ENCODE measurements at places on chromosomes 5 and 9.

DNA sequence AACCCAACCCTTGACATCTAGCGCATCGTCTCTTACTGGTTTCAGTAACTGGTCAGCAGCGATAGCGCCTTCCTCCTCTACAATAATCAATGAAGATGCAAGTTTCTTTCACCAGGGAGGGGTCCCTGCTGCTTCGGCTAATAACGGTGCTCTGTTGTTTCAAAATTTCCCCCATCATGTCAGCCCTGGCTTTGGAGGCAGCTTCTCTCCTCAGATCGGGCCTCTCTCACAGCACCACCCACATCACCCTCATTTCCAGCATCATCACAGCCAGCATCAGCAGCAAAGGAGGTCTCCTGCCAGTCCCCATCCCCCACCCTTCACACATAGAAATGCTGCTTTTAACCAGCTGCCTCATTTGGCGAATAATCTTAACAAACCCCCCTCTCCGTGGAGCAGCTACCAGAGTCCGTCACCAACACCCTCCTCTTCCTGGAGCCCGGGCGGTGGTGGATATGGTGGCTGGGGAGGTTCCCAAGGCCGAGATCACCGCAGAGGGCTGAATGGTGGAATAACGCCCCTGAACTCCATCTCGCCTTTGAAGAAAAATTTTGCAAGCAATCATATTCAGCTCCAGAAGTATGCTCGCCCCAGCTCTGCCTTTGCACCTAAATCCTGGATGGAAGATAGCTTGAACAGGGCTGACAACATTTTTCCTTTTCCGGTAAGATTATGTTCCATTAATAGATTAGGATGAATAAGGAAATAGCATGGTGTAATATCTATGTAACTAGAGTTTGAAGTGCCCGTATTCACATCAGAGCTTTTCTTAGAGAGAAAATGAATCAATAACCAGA is 2.2 kb downstream of the CPEB4 start:
- DNase-seq = no peak

DNA sequence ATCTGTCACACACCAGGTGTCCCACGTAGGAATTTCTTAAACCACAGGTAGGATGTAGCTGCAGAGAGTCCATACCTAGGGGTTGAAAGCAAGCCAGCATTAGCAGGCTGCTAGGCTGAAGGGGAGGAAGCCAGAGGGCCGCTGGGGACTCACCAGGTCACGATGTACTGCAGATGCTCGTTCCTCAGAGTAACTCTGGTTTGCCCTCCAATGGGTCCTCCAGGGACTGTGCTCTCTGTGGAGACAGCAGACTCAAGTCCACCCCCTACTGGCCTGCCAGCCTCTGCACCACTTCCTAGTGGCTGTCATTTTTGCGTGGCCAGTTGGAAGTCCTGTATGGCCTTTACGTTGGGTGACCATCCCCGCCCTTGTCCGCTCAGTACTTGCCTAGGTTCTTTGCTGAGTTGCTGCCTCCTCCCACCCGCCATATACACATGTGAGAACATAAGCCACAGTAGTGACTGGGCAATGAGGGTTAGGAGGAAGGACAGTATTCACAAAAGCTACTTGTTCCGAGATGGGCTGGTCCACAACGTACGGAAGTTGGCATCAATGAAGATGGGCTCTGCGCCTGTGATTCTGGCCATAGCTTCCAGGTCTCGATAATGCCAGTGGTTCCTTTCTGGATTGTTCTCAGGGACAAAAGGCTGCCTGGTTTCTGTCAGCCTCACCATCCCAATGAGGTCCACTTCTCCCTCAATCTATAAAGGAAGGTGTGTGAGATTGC is 4.1 kb downstream of the RPL7A start:
- peak; percentile 71 for DNase-seq

GRCh38 chr9:124007565-124008302 is 3.8 kb upstream of the LHX2 start:
- DNase-seq = no peak

DNA sequence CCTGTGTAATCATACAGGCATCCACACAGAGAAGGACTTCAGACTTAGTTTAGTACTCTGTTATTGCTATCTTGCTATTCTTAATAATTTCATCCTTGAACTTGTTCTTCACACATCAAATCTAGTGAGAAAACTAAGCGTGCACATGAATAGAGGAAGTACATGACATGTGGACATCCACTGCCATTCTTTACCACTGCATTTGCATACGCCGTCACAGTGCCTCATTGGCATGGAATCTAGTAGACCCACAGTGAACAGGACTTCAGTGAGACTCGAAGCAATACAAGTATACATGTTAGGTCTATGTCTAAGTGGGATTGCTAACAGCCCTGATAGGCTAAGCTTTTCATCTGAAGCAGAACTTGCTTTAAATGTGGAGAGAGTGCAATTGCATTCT is 592.1 kb downstream of the TLE4 start:
- no peak for DNase-seq

GRCh38 chr9:98222885-98223691 is 30.7 kb upstream of the CORO2A start:
- peak; percentile 31 for DNase-seq

- no peak for DNase-seq
Measured at GRCh38 chr5:125293223-125293622, 546.8 kb upstream of the ZNF608 start.

DNA sequence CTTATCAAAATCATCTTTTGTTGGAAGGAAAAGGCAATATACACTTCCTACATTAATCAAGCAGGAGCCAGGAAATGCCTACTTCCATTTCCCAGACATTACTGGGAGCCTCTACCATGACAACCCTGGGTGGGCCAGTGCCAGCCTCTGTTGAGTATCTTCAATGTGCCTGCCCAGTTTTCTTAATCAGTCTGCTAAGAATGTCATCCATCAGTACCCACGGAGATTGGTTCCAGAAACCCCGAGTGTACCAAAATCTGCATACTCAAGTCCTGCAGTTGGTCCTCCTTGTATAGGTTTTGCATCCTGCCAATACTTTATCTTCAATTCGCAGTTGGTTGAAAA is 82.4 kb downstream of the MARCHF3 start:
- no peak for DNase-seq

DNA sequence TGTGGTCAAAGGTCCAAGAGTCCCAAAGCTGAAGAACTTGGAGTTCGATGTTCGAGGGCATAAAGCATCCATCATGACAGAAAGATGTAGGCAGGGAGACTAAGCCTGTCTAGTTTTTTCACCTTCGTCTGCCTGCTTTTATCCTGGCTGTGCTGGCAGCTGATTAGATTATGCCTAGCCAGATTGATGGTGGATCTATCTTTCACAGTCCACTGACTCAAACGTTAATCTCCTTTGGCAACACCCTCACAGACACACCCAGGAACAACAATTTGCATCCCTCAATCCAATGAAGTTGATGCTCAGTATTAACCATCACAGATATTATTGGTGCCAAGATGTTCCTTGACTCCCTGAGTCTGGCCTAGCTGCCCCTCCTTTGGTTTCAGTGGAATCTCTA is 530.8 kb upstream of the CLINT1 start:
- DNase-seq = no peak

DNA sequence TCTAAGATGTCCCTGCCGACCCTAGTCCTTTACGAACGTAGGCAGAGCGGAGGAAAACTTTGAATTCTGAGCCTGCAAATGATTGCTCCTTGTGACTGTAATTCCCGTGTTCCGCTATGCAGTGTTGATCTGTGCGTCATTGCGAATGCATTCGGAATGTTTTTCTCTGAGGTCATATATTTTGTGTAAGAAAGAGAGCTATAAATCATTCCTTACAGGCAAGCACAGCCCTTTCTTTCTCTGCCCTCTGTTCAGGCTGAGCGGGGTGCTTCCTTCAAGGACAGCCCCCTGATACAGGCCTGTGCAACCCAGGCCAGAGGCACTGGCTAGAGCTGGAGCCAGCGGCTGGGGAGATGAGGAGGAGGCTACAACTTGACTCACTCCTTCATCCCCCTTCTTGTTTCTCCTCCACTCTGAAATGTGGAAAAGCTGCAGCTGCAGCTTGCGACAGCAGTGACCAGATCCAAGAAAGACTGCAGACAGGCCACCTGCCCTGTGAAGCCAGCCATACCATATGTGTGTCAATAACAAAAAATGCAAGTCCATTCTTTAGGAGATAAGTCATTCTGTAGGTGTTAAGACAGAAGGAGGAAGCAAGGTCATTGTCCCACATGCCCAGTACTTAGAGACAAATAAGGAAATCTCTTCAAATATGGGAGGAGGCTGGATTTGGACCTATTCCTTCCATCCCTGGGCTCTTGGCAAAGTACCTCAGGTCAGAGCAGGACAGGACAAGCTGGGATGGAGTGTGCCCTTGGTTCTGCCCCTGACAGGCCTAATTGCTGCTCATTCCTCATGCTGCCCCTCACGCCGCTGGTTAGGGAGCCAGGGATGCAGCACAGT is 345.7 kb upstream of the WWC1 start:
- no peak for DNase-seq

DNA sequence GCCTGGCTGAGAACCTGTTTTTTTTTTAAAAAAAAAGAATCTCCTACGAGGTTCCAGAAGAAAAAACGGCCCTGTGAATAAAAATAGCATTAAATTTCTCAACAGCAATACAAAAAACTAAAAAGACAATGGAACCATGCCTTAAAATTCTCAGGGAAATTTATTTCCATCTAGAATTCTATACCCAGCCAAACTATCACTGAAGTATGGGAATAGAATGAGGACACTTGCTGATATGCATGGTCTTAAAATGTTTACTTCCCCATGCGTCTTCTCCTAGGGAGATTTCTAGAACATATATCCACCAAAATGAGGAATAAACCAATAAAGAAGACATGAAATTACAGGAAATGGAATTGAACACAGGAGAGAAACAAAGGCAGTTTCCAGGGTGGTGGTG is 16.5 kb upstream of the NSMF start:
- no peak for DNase-seq

- no peak for DNase-seq
Measured at GRCh38 chr5:5881294-5881693, 458.8 kb downstream of the ICE1 start.

GRCh38 chr9:131487001-131487400 is 15.7 kb upstream of the POMT1 start:
- DNase-seq = no peak

GRCh38 chr5:98768160-98768959 is 5.1 kb upstream of the RGMB start:
- peak; percentile 61 for DNase-seq

Measured in inflammatory macrophage treated with lipopolysaccharide for 1 hour (primary cell).